ENCODE measurements at places on chromosomes 7 and 10.

DNA sequence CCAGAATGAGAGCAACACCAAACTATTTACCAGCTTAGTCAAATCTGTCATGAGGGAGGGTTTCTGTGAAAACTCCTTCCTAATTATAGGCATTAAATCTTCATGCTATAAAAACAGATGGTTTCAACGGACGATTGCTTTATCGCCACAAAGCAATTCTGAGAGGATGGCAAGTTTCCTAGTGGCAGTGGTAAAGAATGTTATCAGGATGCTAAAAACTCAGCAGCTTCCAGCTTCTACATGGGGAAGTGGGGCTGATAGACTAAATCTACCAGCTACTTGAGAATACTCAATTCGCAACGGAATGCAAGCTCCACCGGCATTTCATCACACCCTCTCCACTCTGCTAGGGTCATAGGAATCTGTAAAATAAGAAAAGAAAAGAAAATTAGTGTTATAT lies 41.8 kb downstream of the JCAD start:
- no peak for DNase-seq

GRCh38 chr10:129419397-129419796 lies 47.6 kb upstream of the MGMT start:
- DNase-seq, result no peak

- no peak for DNase-seq
These were observed 3.7 kb downstream of the PGAM2 start for GRCh38 chr7:44061645-44062179.

GRCh38 chr10:124041675-124042445 lies 51.5 kb downstream of the CHST15 start:
- no peak for DNase-seq

DNA sequence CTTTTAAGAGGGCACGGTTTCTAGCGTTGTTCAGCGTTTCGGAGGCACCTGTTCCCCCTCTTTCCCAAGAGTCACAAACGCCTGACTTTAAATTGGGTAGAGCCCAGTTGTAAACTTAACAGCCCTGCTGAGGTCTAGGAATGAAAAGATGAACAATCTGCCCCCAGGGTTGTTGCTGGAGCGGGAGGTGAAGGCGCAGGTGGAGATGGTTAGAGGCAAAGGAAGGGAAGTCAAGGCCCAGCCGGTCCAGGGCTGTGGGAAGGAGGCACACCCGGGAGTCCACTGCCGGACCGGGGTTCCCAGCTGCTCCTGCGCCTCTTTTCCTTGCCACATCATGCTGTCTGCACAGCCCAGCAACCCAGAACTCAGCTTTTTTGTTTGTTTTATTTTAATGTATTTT lies 770 bp downstream of the PRXL2A start:
- DNase-seq, result no peak

DNA sequence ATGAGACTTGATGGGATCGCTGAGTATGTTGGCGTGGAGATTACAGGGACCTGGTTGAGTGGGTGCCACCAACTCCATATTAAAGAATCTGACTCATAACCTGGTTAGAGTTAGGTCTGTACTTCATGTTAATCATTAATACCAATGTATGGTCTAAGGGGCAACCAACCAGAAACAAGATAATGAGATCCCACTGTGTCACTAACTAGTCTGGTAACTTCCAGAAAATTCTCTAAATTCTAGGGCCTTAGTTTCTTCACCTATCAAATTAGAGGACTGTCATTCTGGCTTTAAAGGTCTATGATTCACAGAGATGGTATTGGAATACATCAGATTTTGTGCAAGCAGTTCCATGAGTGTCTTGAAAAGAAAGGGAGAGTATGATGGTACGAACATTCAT lies 102.2 kb downstream of the SNX10 start:
- DNase-seq, result no peak

DNA sequence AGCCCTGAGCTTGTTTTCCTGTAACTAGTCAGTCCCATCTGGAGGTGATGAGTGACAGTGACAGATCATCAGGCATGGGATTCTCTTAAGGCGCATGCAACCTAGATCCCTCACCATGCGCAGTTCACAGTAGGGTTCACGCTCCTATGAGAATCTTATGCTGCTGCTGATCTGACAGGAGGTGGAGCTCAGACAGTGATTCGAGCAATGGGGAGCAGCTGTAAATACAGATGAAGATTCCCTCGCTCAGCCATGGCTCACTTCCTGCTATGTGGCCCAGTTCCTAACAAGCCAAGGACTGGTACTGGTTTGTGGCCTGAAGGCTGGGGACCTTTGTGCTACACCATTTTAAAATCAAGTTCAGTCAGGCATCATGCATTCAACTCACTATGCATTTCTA lies 221.7 kb downstream of the KIAA1217 start:
- no peak for DNase-seq

DNA sequence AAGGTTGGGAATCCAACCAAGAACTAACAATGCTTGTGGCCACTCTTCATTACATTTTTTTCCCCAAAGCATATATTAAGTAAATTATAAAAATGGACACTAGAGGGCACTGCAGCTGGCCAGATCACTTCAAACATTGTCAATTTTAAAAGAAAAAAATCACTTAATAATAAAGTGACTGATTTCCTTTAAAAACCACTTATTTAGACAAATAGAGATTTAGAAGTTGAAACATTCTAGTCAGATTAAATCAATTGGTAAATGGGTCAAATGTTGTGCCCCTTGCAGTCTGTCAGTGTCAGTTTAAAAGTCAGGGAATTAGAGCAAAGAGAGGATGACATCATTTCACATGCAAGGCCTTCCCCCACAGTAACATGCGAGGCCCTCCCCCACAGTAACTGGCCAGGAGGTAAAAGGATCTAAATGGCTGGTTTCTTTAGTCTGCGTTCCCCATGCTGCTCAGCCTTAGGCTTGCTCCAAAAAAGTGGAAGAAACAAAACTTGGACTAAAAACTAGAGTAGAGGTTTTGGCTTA lies 177.9 kb downstream of the SKAP2 start:
- DNase-seq, result peak; percentile 68

DNA sequence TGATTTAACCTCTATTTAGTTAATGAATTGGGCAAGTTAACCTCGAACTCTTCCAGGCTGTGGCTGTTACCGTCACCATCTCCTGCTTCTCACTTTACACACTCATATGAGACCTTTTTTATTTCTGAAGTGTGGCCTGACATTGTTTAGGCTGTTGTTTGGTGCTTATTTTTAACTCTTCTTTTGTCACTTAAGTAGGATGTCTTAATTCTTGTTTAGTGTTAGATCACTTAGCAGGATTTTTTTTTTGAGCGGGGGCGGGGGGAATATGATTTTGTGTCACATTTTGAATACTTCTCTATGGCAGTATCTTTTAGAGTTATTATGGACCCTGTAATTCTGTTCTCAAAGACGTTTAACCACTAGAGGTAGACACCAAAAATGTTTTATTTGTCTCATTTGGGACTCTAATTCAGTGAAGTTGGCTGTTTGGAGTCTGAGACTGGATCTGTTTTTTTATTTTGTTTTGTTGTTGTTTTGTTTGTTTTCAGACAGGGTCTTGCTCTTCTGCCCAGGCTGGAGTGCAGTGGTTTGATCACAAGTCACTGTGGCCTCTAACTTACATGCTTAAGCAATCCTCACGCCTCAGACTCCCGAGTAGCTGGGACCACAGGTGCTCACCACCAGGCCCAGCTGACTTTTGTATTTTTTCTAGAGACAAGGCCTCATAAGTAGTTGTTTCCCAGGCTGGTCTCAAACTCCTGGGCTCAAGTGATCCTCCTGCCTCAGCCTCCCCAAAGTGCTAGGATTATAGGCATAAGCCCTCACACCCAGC lies 73.5 kb downstream of the CUX1 start:
- no peak for DNase-seq

GRCh38 chr7:131338173-131338572 lies 10.5 kb downstream of the MKLN1 start:
- DNase-seq, result no peak

DNA sequence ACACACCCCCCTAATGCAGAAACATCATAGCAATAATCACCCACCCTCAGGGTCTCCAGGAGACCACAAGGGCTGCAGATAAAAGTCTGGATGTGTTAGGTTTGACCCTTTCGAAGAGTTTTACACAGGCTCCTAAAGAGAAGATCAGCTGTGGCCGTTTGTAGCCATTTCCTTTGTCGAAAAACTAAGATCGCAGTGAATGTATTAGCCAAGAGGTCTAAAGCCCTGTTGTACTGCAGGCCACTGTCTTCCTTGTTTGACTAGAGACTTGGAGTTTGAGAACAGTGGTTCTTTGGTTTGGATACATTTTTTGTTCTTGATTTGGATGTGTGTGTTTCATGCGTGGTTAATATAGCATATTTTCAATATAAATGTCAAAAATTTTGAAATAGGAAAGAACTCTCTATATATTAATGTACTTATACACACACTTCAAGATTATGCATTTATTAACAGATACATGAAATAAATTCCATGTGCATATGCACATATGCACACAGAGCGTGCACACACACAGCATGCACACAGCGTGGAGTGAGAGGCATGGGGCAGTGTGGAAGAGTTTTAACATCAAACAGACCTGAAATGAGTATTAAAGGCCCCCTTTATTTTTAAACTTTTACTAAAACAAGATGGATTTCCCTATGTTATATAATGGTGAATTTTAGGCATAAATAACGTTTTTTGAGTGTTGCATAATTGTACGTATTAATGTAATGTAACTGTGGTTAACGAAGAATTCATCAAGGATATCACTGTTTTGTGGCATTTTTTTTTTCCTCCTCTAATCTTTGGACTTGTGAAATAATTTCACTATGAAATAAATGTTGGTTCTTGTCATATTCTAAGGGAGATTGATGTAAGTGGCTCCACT lies 2.2 kb downstream of the IKZF1 start:
- no peak for DNase-seq

DNA sequence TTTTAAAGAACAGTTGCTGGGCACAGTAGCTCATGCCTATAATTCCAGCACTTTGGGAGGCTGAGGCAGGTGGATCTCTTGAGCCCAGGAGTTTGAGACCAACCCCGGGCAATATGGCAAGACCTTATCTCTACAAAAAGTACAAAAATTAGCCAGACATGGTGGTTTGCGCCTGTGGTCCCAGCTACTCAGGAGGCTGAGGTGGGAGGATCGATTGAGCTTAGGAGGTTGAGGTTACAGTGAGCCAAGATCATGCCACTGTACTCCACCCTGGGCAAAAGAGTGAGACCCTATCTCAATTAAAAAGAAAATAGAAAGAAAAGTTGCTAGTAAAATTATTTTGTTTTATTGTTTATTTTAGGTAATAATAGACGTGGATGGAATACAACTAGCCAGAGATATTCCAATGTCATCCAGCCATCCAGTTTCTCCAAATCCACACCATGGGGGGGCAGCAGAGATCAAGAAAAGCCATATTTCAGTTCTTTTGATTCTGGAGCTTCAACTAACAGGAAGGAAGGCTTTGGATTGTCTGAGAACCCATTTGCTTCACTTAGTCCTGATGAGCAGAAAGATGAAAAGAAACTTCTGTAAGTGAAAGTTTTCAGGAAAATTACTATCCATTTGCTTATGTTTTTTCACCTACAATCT lies 3.0 kb downstream of the NUP42 start:
- peak; percentile 49 for DNase-seq

DNA sequence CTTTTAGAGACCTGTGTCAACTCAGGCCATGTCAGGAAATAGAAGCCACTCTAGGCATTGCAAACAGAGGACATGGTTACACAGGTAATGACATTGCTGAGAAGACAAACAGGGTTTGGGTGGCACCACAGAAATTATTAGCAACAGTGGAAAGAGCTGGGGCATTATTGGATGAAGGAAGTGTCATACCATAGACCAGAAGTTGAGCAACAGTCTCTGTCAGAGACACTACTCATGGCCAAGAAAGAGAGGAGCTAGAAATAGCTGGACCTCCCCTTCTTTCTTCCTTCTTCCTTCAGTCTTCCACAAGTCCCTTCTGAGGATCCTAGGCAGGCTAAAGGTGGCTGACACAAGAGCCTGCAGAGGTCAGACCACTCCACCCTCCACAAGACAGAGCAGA lies 4.2 kb upstream of the LIPA start:
- no peak for DNase-seq

GRCh38 chr7:5200561-5201235 lies 10.7 kb downstream of the WIPI2 start:
- no peak for DNase-seq

DNA sequence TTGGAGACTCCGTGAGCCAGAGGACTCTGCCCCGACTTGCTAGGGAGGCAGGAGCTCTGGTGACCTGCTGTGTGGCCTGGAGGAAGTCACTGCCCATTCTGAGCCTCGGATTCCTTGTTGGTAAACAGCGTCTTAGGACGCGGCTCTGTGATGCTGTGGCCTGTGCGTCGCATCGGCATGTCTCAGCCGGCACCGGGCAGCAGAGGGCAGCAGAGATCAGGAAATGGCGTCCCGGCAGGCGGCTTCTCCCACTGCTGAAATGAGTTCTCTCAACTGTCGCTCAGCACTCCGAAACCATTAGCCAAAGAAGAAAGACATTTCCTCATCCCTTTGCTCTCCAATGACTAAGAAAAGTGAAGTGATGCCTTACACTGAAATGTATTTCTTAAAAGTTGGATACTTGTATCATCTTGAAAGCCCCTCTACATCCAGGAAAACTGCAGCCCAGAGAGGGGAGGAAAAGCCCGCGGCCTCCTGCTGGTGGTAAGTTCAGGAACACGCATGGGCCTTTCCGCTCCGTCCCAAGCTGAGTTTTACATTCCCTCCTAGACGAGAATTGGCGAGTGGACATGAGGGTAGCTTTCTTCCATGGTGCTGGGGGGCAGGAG lies 91.7 kb downstream of the WDR11 start:
- peak; percentile 32 for DNase-seq

GRCh38 chr10:29841724-29842649 lies 207.2 kb upstream of the SVIL start:
- peak; percentile 56 for DNase-seq

DNA sequence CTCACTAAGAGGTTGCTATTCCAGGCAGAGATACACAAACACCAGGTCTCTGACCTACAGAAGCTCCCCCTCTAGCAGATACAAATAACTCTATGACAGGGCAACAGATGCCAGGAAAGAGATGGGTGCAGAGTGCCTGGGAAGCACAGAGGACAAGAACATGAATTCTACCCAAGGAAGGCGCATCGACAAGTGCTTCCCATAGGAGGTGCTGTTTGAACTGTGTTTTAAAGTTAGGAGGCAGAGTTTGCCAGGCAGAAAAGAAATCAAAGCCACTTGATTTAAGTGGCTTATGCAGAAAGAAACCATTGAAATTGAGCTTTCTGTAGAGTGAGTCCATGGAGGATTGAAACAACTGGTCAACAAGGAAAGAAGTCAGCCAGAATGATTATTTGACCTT lies 35.3 kb upstream of the EGR2 start:
- no peak for DNase-seq

DNA sequence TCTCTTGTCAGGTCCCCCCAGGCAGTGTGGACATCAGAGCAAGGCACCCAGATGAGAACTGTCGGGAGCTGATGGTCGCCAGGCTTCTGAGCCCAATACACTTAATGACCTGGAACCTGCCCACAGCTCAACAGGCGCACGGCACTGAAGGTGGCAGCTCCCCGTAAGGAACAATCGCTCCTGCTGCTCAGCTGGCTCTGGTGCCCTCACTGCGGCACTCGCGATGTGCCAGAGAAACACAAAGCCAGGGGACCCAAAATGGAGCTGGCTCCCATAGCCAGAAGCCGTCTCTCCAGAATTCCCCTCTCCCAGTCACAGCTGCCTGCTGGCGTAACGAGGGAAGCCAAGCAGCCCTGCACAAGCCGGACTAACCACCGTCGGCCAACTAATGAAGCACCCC lies 6.3 kb downstream of the CALN1 start:
- DNase-seq, result no peak
